OCI-M1 (cell line): ENCODE measurements at places on chromosomes 6 and 20.

DNA sequence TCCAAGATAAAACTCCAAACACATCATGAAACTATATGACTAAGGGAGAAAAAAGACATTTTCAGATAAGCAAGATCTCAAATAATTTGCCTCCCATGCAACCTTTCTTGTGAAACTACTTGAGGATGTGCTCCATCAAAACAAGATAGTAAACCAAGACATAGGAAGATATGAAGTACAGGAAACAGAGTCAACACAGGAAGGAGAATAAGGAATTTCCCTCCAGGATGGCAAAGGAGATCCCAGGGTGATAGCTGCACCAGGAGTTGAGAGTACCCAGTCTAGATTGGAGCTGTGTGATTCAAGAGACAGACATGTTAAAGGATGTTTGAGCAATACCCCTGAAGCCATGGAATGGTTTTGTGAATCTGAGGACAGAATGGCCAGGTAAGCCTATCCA lies 15.3 kb downstream of the IL17A start:
- no peak for DNase-seq

DNA sequence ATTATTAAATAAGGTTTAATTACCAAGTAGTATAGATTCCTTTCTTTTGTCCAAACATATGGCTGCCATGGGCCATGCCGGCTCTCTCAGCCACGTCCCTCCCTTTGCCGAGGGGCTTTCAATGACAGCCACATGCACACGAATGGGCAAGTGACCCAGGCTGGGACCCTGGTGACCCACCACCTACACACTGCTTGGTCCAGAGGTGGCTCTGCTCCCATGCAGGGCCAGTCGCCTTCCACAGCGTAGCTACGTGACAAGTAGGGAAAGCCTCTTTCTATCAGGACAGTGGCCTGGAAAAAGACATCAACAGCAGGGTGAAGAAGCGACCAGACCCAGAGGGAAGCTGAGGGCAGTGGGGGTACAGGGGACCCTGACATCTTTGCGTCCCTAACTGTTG lies 152.8 kb upstream of the CST7 start:
- DNase-seq, result no peak

- no peak for DNase-seq
Measured at GRCh38 chr20:4435225-4435624, 286.5 kb upstream of the PRND start.

DNA sequence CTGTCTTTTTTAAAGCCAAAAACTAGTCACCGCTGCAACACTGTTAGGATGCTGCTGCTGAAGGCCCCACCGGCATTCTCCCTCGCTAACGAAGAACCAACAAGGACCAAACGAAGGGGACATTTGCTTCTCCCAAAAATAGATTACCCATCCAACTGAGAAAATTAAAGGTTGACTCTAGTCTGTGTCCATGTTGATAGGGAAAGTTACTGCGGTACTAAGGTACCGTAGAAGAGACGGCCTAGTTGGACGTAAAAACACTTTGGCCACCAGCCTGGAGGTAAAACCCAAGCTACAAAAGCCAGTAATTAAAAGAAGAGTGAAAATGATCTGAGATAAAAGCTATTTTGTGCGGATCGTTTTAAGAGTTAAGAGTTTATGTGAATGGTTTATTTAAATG lies 11.8 kb upstream of the FOXF2 start:
- no peak for DNase-seq

- DNase-seq, result no peak
Measured at GRCh38 chr20:35908007-35908406, 46.3 kb downstream of the SCAND1 start.

DNA sequence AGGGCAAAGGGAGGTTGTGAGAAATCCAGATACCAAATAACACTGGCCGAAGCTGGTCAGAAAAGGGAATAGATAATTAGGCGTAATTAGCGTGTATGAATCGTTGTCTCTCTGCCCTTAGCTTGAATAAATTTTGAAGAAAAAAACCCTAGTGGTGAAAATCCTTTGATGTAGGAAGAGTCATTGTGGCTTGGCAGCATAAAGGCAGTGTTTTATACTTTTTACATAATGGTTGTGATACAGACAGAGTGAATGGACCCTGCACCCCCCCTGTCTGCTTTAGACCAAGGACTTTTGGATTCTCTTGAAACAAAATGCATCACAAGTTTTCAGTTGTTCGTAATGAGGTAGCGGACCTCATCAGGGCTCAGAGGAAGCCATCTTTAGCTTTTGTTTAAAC lies 126.5 kb downstream of the AFG1L start:
- DNase-seq, result no peak

- DNase-seq, result no peak
Measured at GRCh38 chr6:131958095-131958494, 6.9 kb upstream of the CCN2 start.
